ENCODE measurements at places on chromosomes 3 and 15.

- no peak for DNase-seq
Measured at GRCh38 chr3:101266566-101266965, 53.8 kb downstream of the IMPG2 start.

DNA sequence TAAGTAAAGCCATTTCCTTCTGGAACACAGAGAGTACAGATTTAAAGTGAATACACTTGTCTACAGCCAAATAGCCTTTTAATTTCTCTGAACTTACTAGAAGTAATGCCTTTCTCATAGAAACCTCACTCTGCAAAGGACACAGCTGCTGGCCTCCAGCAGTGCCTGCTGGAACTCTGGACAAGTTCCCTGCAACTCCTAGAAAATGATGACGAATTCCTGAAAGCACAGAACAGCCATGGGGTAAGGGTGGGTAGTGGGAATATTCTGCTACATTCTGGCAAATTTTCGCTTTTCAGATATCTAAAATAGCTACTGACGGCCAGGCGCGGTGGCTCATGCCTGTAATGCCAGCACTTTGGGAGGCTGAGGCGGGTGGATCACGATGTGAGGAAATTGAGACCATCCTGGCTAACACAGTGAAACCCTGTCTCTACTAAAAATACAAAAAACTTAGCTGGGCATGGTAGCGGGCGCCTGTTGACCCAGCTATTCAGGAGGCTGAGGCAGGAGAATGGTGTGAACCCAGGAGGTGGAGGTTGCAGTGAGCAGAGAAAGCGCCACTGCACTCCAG lies 34.4 kb downstream of the RYK start:
- DNase-seq, result no peak

GRCh38 chr3:100316641-100317069 lies 17.9 kb upstream of the NIT2 start:
- DNase-seq, result no peak

- DNase-seq, result no peak
Measured at GRCh38 chr15:47496343-47497185, 220.7 kb upstream of the SEMA6D start.

- DNase-seq, result no peak
Measured at GRCh38 chr15:31803388-31803884, 226.9 kb upstream of the CHRNA7 start.

DNA sequence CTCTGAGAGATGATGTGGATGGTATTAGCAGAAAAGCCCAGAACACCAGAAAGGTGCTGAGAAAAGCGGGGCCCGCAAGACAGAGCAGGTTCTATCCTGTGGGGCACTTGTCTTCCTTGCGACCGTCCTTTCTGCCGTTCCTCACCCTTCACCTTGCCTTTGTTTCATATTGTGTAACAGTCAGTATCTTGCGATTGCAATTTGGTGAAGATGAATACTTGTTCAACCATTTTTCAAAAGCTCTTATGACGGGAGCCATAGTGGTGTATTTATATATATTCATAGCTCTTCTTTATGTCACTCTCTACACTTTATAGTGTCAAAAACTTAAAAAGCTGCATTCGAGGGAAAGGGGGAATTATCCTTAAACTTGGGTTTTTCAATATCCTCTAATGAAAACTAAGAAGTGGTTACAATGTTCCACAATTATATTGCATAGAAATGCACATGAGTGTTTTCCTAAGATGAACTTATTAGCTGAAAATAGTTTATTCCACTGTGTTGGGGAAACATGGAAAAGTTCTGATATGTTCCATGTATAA lies 797 bp downstream of the MAP3K13 start:
- DNase-seq, result no peak

- DNase-seq, result no peak
Measured at GRCh38 chr3:14137004-14137403, 12.2 kb downstream of the TMEM43 start.

GRCh38 chr3:131033480-131034080 lies 6.9 kb downstream of the NEK11 start:
- DNase-seq, result no peak

- DNase-seq, result no peak
Measured at GRCh38 chr3:106290304-106290997, 421.6 kb upstream of the CBLB start.

DNA sequence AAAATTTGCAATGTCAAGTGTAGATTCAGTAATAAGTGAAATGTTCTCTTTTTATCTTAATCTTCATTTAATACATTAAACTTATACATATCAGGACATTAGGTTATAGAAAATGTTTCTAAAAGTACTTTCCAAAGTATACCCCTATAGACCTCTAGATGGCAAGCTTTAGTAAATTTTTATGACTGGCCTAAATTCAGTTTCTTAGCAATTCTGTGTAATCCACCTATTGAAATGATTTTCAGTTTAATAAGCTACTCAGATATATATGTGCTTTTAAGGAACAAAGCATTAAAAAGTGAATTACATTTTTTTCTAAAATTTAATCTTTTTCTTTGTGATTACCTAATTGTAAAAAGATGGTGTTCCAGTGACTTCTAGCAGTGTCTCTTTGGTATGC lies 342.2 kb downstream of the GBE1 start:
- no peak for DNase-seq

GRCh38 chr3:26365706-26366105 lies 256.9 kb upstream of the LRRC3B start:
- no peak for DNase-seq

GRCh38 chr15:101463270-101463669 lies 26.2 kb downstream of the PCSK6 start:
- no peak for DNase-seq

DNA sequence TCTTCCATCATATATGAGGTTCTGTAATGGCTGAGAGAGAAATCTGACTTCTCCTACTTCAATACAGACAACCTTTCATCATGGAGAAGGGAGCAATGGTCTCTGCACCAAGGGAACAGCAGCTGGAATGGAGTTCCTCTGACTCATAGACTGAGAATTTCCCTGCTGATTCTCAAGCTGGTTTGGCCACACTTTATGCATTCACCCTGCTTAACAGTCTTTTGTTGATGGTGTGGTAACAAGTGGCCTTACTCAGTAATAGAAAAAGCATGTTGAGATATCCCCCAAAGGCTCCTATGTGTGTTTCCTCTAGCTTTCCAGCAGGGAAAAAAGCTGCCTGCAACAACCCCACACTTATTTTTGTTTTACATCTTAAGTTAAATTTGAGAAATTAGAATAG lies 138.1 kb downstream of the GREM1 start:
- DNase-seq, result no peak

Measured in stimulated activated CD4-positive, alpha-beta T cell treated with anti-CD3 and anti-CD28 coated beads, Interleukin-15, amount 100 ng/mL, for 1 hour (primary cell).